ENCODE measurements at places on chromosomes 4 and X. TPM values are rescaled to one million over a fixed set of nuclear protein-coding genes. Genes with fewer than 3 reads are reported as not detected.

SSX1 gene
- total RNA-seq: not detected

AKAP4 gene
- not detected for total RNA-seq

MAGEB2 gene
- not detected for total RNA-seq

NPY5R gene
- total RNA-seq: 0.36 TPM

PPP2R2C gene
- 0.58 TPM for total RNA-seq

CENPE gene
- 0.76 TPM for total RNA-seq

MAGEA9B gene
- total RNA-seq: not detected

PCDH19 gene
- 16.4 TPM for total RNA-seq

PLCXD1 gene
- 11.0 TPM for total RNA-seq

SOX3 gene
- total RNA-seq: not detected

NAP1L2 gene
- 7.9 TPM for total RNA-seq

KDR gene
- 60.7 TPM for total RNA-seq

RIBC1 gene
- 2.1 TPM for total RNA-seq

F8A2 gene
- not detected for total RNA-seq

GLRA3 gene
- not detected for total RNA-seq

C4orf50 gene
- 0.09 TPM for total RNA-seq

PRKG2 gene
- 3.2 TPM for total RNA-seq

NOX1 gene
- total RNA-seq: not detected

GYG2 gene
- 10.9 TPM for total RNA-seq

SERTM2 gene
- 0.76 TPM for total RNA-seq

NALF2 gene
- total RNA-seq: not detected

CABS1 gene
- not detected for total RNA-seq

MYL5 gene
- total RNA-seq: 14.6 TPM

STK32B gene
- 1.6 TPM for total RNA-seq

NELFA gene
- 27.2 TPM for total RNA-seq

Data from sciatic nerve (tissue), 2 donors.